Heart right ventricle (tissue), 16 donors: ENCODE measurements at places on chromosomes 5 and 9.

DNA sequence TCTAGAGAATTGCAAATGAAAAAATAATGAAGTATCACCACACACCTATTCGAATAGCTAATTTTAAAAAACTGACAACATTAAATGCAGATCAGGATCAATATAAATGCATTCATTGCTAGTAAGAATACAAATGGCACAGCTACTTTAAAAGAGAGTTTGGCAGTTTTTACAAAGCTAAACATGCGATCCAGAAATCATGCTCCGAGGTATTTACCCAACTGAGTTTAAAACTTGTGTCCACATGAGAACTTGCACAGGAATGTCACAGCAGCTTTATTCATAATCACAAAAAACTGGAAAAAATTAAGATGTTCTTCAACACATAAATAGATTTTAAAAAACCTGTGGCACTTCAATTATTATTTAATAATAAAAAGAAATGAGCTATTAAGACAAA, 345.5 kb upstream of the TRPC7 start:
- no peak for DNase-seq

DNA sequence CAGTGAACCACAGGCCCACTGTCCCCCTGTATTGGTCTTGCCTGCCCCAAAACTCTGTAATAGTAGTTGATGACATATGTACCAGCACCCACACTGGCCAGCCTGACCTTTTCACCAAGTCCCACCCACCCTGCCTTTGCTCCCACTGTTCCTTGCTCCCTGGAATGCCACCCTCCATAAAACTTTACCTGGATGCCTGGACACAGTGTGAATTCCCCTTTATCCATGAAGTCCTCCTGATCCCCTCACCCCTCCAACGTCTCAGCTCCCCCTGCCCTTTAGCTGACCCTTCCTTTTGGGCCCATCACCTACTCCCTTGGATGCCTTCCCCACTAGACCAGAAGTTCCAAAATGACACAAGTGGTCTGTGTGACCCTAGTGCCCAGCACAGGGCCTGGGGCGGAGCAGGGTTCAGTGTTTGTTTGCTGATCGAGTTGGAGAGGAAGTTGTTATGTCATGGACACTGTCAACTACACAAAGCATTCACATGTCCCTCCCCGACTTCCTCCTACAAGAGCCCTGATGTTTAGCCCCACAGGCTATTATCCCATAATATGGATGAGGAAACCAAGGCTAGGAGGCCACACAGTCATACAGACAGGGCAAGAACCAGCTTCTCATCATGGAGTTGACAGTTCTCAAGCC, 16.1 kb downstream of the AMBP start:
- no peak for DNase-seq

- no peak for DNase-seq
These were observed 356.5 kb upstream of the TUSC1 start for GRCh38 chr9:26034786-26035185.

- DNase-seq: no peak
These were observed 85.7 kb downstream of the FREM1 start for GRCh38 chr9:14824481-14824880.

GRCh38 chr5:22111320-22111719, 741.8 kb downstream of the CDH12 start:
- DNase-seq: no peak

- no peak for DNase-seq
These were observed 577 bp downstream of the AP3S1 start for GRCh38 chr5:115842089-115842935.

DNA sequence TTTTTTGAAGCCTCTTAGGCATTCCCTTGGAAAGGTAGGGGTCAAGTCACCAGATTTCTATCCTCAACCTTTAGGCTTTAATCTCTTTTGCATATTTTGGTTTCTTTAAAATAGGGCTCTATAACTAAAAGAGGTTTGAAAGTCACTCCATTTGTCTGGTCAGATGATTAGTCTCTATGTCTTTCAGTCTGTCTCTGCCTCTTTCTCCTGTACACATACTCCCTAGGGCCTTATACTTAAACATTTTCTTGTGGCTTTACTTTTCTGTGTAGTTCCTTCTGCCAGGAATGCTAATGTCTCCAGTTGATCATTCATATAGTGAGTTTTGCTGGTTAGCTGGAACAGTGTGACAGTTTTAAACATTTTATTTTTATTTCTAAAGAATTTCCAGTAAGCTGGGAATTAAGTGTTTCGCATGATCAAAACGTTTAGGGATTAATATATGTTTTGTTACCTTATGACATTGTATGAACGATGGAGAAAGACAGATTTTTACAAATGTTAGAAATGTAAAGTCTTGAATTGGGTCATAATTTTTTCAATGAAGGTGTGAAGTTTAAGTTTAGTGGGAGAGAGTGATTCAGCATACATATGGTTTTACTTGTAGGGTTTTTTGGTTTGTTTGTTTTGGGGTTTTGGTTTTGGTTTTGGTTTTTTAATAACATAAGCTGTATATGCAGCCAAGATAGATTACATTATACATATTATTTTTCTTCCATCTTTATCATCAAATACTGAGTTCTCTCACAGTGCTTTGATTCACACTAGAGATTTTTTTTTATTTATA, 90.6 kb downstream of the ZCCHC7 start:
- DNase-seq: no peak

DNA sequence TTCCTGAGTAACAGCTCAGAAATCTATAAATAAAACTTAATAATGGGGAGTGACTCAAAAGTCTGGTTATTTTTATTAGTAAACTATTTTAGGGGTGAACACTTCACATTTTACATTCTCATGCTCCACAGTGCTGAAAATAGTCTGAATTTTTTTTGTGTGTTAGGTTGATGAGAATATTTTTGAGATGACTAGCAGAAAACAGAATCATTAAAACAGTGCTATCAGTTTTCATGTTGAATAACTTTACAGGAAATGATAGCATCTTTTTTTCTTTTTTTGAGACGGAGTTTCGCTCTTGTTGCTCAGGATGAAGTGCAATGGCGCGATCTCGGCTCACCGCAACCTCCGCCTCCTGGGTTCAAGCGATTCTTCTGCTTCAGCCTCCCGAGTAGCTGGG, 60.3 kb downstream of the TMC1 start:
- DNase-seq: no peak

DNA sequence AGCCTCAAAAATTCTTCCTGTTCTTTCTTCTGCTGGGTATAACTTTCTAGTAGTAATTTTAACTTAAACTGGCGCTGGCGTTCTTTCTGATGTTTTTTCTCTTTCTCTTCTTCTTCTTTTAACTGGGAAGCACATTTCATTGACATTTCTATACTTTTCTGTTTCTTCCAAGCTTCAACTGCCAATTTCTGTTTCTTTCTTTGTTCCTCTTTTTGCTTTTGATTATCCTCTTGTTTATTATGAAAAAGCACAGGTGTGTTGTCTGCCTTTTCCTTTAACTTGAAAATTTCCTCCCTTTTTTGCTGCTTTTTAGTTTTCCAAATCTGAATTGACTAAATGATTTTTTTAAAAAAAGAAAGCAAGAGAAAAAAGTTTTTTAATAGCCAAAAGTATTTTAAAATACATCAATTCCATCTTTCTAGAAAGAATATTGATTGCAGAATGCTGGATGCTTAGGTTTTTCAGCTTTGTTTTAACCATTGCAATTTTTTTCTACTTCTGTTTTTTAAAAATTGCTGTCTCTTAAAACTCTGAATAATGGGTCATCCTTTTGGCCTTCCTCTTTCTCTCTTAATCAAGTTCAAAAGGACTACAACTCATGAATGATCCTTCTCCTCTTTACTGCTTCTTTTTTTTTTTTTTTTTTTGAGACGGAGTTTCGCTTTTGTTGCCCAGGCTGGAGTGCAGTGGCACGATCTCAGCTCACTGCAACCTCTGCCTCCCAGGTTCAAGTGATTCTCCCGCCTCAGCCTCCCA, 8.8 kb upstream of the PGGT1B start:
- no peak for DNase-seq

DNA sequence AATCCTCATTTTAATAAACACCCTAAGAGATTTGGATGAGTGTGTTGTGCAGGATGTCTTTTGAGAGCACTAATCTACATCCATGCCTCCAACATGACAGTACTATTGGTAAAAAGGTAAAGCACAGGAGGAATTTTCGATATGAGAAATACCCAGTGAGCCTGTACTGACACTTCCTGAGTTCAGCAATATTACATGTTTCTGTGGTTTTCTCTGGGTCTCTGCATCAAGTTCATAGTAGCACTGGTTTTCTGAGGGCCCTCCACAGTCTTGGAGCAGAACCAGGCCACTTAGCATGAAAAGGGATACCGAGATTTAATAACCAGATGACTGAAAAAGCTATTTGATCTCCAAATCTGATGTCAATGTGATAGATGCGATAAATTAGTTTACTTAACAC, 524.1 kb downstream of the TMEM38B start:
- no peak for DNase-seq
